ENCODE measurements at places on chromosomes 16 and 17.

GRCh38 chr17:78896091-78896833 is 6.7 kb downstream of the CEP295NL start:
- DNase-seq: no peak

DNA sequence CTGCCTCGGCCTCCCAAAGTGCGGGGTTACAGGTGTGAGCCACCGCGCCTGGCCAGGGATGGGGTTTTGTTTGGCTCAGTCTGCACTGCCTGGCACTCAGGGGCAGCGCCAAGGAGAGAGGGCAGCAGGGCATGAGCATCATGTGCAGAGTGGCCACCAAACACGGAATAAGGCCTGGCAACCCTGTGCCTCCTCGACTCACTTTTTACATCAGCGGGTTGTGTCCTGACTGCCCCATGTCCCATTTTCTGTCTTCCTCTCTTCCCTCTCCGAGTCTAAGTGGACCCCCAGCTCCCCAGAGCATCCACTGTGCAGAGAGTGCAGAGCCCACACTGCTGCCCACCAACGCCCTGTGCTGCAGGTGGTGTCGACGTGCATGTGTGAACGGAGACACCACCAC is 18.2 kb upstream of the TRAP1 start:
- peak; percentile 48 for DNase-seq

DNA sequence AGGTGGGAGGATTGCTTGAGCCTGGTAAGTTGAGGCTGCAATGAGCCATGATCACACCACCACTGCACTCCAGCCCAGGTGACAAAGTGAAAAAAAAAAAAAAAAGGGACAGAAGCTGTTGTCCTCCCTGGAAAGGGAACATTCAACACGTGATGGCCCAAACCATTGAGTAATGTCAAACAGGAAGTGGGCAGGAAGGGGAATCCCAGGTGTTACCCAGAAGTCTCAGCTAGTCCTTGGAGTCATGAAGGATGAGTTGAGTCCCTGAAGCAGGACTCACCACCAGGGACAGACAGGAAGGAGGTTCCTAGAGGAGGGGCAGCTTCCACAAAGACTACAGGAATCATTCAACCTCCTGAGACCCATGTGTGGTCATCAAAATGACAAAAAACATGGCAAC is 19.8 kb upstream of the CMIP start:
- no peak for DNase-seq

- DNase-seq: no peak
These were observed 330.5 kb upstream of the ZFHX3 start for GRCh38 chr16:73378471-73378870.

DNA sequence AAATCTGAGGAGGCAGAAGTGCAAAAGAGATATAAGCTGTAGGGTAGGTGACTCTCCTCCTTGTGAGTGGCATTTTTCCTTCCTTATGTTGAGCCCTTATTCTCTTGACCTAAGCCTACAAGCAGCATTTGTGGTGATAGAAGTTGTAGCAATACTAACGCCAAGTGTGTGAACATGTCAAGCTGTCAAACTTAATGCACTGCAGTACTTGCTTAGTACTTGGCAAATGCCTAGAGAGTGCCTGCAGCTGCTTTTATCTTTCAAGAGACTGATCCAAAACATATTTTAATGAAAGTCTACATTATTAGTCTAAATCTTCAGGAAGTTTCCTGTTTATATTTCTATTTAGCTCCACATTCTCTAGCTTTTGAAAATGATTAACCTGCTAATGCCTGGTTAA is 83.2 kb downstream of the CNTNAP4 start:
- DNase-seq: no peak

GRCh38 chr16:50751528-50751927 is 9.6 kb downstream of the CYLD start:
- no peak for DNase-seq

DNA sequence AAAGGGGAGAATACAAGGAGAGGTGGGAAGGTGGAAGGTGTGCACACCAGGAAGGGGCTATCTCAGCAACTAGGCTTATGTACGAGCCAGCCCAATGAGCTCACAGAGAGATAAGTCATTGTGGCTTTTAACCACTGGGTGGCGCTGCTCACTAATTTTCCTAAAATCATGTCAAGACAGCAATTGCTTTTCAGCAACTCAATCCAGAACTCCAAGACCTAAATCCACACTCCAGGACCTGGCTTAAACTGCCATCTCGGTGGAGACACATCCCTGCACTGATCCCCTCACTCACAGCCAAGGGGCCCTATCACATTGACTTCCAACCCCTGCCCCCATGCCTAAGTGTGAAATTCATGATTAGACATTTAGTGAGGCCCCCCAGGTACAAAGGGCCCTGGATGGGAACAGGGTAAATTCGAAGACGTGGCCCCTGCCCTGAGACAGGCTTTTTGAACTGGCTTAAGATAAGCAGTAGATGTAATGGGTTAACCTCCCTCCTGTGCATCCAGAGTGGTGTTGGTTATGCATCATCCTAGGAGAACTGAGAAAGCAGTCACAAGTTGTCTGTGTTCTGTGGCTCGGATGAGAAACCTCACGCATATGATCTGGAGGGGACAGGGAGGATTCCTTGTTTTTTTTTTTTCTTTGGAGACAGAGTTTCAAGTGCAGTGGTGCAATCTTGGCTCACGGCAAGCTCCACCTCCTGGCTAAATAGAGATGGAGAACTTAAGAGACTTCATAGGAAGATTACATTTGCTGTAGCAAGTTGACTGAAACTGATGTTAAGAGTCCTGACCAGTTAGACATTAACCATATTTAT is 11.5 kb downstream of the CCL16 start:
- DNase-seq: no peak

DNA sequence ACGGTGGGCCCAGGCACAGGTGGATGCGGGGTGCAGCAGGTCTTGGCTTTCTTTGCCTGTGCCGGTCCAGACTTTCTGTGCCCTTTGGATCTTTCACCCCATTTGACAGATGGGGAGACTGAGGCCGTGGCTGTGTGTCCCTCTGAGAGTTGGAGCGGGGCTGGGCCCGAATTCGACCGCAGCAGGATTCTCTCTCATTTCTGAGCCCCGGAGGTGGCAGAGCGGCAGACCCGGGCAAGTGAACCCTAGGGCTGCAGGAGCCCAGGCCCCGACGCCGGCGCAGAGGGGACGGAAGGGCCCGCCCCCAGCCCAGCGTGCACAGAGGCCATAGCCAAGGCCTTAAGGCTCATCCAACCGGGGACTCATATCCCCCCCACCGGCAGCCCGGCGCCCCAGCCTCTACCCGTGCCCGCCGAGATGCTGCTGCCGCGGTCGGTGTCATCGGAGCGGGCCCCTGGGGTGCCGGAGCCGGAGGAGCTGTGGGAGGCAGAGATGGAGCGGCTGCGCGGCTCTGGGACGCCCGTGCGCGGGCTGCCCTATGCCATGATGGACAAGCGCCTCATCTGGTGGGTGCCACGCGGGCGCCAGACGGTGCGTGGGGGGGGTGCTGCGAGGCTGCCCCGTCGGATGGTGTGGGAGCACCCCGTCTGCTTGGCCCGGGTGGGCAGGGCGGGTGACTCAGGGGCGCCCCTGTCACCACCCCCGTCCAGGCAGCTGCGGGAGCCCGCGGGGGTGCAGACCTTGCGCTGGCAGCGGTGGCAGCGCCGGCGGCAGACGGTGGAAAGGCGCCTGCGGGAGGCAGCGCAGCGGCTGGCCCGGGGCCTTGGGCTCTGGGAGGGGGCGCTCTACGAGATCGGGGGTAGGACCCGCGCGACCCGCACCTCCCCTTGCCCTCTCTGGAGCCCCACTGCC is 857 bp downstream of the TMC8 start:
- DNase-seq: no peak

DNA sequence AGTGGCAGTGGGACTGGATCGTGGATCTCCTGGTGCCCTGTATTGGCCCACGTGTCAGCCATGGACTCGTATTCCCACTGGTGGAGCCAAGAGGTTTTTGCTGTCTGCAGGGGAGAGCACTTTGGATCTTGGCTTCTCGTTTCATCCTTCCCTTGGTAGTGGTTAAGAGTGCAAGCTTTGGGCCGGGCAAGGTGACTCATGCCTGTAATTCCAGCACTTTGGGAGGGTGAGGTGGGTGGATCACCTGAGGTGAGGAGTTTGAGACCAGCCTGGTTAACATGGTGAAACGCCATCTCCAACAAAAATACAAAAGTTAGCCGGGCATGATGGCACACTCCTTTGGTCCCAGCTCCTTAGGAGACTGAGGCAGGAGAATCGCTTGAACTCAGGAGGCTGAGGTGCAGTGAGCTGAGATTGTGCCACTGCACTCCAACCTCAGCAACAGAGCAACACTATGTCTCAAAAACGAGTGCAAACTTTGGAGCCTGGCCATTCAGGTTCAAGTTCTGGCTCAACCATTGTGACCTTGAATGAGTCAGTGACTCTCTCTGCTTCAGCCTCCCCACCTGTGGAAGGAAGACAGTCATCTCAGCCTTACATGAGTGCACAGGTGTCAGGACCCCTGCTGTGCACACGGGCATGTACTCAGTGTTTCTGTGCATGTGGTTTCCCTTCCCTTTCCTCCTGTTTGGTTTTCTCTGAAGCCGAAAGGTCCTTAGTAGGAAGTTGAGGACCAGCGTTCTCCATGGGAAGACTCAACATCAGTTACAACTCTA is 57.4 kb downstream of the PLCG2 start:
- DNase-seq: no peak

DNA sequence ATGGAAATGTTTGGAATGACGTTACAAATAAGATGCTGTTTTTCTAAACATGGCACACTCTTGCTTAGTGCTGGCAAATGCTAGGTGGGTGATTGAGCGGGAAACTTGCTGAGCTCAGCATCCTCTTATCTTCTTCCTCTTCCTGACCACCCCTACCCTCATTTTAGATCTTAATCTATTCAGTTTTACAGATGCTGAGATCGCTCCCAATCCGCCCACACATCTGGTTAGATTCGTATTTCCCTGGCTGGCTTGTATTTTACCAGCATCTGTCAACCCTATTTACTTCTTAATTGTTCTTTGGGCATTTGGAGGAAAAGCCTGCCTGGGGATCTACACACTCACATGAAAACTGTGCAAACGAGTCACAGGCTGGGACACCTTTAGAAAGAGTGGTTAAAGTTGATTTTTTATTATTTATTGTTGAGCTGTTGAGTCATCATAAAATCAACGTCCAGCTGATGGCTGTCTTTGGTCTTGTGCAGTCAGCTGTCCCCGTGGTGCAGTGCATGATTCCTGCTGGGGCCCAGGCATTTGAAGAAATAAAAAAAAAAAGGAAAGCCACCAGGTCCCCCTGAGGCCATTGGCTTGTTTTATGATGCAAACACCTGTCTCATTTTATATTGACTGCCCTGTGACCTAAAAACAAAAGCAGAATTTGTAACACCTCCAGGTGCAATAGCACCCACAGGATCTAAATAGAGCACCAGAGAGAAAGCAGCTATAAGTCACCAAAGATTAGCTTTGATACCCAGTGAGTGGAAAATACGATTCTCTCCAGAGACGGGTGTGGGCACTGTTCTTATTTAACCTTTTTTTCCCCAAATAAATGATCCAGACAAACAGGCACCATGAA is 258.6 kb downstream of the HS3ST3B1 start:
- no peak for DNase-seq

DNA sequence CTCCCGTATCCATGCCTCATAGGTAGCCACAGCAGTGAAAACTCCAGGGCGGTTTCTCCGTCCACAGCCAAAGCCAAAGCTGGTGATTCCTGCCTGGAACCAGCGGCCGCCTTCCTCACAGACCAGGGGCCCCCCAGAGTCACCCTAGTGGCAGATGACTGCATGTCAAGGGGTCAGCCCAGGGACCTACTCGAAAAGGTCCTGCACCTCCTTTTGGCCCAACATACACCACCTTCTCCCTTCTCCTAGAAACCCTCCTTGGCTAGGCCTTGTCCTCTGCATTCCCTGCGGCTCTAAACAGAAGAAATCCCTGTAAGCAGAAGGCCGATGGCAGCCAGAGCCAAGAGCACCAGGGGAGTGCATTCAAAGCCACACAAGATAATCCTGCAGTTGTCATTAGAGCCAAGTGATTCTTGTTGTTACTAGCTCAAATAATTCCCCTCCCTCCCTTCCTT is 6.1 kb downstream of the PRSS36 start:
- DNase-seq: no peak

DNA sequence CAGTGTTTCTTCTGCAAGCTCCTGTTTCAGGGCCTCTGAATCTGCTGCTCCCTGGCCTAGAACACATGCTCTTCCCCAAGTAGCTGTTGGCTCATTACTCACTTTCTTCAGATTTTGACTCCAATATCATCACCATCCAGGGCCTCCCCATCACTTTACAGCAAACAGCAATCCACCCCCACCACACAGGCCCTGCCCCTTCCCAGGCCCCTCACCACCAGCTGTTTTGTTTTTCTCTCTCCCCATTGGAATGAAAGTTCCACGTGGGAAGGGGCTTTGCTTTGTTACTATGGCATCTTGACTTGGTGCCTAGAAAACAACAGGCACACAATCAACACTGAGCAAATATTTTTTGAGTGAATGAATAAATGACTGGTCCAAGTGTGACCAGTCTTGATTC is 4.0 kb downstream of the TMEM170A start:
- peak; percentile 35 for DNase-seq

DNA sequence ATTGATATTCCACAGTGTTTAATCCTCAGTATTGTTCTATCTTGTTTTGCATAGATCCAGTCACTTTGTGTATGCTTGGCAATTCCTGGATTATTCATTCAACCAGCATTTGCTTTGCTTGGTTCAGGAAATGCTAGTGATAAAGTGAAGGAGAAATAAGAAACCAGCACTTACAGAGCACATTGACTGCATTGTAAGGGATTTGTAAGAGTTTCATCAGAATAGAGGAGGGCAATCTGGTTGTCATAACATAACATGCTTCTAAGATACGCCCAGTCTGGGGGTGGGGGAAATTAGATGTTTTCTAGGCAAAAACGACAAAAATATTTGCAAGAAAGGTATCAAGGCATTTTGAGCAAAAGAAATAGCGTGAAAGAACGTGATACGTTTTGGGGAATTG is 40.4 kb downstream of the TNRC6A start:
- no peak for DNase-seq

DNA sequence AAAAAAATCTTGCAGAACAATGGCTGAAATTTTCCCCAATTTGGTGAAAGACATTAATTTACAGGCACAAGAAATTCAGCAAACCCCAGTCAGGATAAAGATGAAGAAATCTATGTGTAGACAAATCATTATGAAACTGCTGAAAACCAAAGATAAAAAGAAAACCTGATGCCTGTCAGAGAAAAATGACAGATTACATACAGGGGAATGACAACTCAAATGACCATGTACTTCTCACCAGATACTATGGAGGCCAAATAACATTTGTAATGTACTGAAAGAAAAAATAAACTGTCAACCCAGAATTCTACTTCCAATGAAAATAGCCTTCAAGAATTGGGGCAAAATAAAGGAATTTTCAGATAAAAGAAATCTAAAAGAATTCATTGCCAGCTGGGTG is 7.2 kb upstream of the XAF1 start:
- DNase-seq: no peak

- DNase-seq: no peak
These were observed 48.6 kb downstream of the FTO start for GRCh38 chr16:53752560-53752959.

DNA sequence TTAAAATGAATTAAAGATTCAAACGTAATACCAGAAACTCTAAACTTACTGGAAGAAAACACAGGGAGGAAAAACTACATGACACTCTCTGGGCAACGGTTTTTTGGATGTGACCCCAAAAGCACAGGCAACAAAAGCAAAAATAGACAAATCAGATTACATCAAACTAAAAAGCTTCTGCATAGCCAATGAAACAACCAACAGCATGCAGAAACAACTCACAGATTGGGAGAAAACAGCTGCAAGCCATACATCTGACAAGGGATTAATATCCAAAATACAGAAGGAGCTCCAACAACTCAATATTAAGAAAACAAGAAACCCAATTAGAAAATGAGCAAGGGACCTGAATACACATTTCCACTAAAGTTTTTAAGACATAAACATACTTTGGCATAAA is 69.2 kb upstream of the ALOX12 start:
- DNase-seq: no peak

Data from posterior vena cava (tissue), 2 donors.